NCI-H1694 treated with DMSO at 0.1 percent for 48 hours (cell line): ENCODE measurements at places on chromosomes 4 and X.

DNA sequence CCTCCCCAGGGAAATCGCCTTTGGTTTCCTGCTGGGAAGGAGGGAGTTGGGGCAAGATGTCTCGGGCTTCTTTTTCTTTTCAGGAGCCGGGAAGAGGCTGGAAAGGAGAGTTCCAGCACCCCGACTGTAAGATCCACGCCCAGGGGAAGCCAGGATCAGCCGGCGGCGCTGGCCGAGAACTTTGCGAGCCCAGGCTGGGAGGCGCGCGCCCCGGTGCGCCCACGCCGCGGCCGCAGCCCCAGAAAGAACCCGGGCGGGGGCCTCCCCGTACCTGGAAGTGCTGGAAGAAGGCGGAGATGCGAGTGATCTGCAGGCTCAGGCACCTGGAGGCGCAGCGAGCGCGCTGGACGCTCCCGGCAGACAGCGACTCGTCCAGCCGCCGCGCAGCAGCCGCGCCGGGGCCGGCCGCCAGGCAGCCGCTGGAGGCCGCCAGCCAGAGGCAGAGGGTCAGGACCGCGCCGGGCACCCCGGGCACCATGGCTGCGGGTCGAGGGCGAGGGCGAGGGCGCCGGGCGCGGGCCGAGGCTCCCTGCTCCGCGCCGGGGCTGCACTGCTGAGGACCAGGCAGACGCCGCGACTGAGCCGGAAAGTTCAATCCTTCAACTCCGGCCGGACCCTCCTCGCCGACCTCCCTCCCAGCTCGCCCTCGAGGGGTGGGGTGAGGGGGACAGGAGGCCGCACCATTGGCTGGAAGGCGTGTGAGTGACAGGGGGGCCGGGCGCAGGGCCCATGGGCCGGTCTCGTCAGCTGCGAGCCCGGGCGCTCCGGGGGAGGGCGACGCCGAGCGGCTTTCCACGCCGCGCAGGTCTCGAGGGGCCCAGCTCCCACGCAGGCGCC is at the start of gene ANOS1:
Gene ANOS1, minus strand, starts transcription at position 579 of the 837 bp plus-strand sequence. Its CDS starts 101 bp downstream, at position 478.
- peak; percentile 3 for DNase-seq

DNA sequence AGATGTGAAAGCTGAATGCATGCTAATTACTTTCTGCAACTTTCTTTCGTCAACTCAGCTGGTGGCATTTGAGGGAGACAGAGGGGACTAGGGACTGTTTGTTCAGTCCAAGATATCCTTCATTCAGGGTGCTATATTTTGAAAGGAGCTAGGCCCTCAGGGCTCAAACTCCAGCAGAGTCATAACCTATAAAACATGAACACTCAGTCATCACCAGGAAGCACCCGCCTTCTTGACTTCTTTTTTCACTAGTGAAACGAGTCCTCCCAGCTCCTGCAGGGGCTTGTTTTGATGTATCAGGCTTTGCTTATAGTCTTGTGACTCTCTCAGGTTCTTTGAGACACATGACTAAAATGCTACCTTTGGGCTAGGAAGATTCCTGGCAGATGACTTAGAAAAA is 230.6 kb downstream of the PCDH7 start:
- no peak for DNase-seq

GRCh38 chr4:174928575-174929253 is 10.6 kb downstream of the ADAM29 start:
- DNase-seq, result no peak

- DNase-seq, result no peak
Measured at GRCh38 chr4:97121493-97121892, 1021.8 kb downstream of the STPG2 start.

- DNase-seq, result no peak
Measured at GRCh38 chrX:48715876-48716502, 19.5 kb downstream of the SUV39H1 start.

DNA sequence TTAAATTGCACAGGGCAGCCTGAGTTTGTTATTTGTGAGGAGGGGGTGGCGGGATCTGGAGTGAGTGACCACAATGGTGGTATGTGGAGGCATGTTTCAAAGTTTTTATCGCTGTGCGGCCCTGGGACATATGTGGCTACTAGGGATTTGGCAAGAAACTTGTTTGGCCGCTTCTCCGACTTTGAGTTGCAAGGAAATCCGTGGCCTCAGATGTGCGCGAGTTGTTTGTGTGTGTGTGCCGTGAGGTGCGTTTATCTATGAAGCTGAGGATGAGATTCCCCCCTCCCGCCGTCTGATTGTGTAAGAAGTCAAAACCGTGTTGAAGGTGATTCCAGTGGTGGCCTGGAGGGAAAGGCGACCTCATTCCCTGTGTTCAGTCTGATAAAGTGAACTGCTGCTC is 1.4 kb downstream of the JADE3 start:
- DNase-seq, result no peak

DNA sequence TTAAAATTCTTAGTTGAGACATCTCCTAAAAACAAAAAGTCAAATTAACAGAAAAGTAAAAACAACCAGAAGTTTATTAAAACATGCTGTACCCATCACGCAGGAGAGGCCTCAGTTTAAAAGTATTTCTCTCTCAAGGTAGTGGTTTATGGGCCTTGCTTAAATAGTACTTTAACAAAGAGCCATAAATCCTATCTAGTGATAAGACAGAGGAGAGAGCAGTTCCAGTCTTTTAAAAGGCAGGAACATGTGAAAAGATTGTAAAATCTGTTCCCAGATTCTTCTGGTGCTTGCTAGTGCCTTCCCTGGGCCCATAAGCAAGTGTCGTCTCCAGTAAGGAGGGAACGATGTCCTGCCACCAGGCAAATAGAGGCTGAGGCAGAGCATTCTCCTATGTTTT is 476.3 kb upstream of the ADGRL3 start:
- no peak for DNase-seq

DNA sequence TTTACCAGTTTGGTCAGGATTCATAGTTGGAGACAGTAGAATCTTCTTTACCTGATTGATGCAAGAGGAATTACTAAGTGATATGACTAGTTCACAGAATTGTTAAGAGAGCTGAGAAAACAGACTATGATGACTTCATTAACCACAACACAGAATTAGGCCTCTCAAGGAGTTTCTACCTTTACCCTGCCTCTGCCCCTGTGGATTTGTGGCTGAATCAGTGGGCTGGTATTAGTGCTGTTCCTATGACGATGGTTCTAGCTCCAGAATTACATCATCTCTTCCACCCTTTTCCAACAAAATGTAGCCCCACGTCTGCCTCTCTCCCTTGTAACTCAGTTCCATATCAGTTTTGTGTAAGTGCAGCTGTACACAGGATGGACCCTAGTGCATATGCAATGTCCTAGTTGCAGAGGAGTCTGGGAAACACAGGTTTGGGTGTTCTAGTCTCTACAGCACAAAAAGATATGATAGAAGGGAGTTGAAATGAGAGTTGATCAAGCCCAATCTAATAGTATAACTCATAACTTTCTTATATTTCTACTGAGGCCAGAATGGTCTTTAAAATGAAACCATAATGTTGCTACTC is 99.3 kb downstream of the ANXA5 start:
- no peak for DNase-seq

- DNase-seq, result no peak
Measured at GRCh38 chr4:11469650-11470437, 41.1 kb upstream of the HS3ST1 start.

DNA sequence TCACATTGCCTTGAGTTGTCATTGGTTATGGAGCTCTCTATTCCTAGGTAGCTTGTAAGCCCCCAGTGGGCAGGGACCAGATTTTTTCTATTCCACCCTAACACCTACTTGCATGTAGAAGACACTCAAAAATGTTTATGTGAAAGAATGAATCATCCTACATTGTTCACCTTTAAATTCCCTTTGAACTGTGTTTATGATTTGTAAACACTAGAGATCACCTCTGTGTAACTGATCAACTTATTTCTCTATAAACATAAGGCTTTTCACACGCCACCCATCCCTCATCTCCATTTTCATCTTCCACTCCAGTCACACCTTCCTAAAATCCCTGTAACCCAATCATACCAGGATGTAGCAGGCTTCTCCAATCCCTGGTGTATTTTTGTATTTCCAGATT is 142.6 kb upstream of the LEF1 start:
- no peak for DNase-seq

GRCh38 chrX:3521396-3521795 is 174.9 kb upstream of the MXRA5 start:
- DNase-seq, result no peak

DNA sequence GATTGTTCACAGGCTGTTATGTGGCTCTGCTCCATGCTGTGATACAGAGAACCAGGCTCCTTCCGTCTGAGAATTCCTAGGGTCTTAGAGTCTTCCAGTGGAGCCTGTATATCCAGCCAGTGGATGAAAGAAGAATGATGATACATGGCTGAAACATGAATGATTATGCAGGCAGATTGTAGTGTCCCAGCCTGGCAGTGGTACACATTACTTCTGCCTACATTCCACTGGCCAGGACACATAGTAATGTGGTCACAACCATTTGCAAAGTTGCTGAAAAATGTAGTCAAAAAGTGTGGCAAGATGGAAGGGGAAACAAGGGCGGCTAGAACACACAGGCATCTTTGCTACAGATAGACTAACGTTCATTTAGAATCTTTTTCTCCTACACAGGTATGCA is 4.5 kb upstream of the GBA3 start:
- no peak for DNase-seq

DNA sequence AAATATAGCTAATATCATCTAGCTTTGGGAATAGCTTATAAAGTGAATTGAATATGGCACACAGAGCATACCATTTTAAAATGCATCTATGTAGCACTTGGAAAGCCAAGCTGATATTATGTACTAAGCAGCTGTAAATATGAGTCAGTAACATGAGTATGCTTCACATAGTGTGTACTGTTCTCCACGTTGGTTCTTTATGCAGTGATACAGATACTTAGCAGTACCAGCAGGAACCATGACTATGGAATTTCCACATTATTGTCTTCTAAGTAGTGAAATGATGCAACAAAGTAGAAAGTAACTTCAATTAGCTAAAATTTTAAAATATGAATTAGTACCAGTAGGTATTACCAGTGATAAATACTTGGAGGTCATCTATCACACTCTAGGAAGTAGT is 320.1 kb downstream of the BMPR1B start:
- DNase-seq, result no peak

DNA sequence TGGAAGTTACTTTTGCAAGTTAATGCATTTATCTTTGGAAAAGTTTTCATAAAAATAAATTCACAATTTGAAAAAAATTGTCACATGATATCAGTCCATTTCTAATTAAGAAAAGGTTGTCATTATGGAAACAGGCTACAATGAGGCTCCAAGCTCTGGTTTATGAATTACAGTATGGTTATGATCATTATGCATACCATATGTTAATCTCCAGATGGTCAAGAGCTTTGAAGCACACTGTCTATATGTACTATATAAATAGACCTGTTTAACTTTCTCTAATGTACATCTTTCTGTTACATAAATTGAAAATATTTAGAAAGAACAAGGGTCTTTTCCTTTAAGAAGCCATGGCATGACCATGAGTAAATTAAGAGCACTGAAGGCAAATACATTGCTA is 2338.8 kb downstream of the PCDH7 start:
- peak; percentile 50 for DNase-seq

DNA sequence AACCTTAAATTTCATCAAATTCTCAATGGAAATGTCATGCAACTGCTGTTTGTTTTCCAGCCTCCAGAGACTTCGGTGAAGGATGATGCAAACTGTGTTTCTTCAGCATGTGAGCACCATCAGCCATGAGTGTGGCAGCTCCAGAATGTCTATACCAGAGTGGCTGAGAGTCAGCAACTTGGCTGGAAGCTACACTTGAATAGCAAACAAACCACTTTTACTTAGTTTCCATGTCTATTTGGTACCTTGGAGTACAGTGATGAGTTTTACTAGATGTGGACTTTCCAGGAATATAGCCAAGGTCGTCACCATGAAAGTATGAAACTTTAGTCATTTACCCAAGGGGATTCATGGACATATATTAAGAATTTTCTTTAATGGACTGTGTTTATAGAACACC is 4.3 kb upstream of the IL21 start:
- DNase-seq, result no peak

DNA sequence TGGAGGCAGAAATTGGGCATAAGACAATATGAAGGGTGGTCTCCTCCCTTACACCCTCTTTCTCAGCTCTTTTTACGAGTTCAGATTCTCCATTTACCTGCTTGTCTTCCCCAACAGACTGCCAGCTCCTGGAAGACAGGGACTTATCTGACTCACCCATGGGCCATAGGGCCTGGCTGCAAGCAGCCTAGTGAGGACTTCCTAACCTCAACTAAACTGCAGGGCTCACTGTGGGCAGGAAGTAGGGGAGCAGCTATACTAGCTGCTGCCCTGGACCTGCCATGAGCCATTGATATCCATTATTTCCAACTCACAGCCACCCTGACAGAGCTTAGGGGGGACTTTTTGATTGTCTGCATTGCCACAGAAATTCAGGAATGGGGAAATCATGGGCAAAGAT is 11.5 kb upstream of the ZNF718 start:
- DNase-seq, result no peak

- DNase-seq, result no peak
Measured at GRCh38 chr4:4672402-4672801, 130.6 kb upstream of the STX18 start.

DNA sequence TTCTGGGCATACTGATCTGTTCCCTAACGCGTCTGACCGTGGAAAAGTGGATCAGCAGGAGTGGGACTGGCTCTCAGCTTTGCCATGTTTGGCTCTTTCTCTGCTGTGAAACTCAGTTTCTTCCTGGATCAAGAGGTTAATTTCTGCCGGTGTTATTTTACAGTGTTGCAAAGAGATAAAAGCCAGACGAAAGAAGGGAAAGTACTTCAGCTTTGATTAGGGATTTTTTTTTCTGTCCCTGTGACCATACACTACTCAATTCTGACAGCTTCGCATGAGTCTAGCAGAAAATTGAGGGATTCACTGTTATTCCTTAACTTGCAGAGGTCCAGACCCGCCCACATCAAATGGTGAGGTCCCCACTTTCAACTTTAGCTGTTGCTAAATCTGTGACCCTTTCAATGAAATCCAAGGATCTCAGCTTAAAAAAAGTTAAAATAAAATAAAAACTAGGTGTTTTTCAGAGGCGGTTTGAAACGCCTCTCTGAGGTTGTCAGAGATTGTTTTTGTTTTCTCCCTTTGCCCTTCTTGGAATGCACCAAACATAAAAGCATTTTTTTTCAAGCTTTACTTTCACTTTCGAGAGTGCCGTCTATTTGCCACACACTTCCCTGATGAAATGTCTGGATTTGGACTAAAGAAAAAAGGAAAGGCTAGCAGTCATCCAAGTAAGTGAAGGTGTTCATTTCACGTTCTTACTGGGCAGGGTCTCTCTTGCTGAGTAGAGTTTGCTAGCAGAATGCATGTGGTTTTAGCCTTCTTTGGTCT is at the start of gene TLR3:
Gene TLR3, plus strand, starts transcription at position 576 of the 768 bp plus-strand sequence. CDS start 7,464 bp downstream, outside the sequence.
- DNase-seq, result no peak
